Karpas-422 (cell line): ENCODE measurements at places on chromosomes 13 and 19. TPM values are rescaled to one million over a fixed set of nuclear protein-coding genes. Genes with fewer than 3 reads are reported as not detected.

The SLC25A41 gene
- total RNA-seq = 1.4 TPM in 1 of 2 replicates, not detected in the other

DNA sequence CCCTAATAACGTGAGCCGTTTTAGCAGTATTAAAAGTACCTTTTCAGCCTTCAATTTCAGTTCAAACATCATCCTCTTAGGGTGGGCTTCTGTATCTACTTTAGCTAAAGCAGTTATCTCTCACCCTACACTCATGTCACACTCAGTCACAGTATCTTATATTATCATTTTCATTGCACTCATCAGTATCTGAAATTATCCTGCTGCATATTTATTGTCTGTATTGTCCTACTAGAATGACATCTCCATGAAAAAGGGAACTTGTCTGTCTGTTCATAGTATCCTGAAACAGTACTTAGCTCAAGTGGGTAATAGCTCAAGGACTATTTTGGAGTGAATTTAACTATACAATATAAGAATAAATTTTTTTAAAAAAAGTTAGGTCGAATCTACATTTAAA is 19.9 kb upstream of the RFC3 start:
- DNase-seq = peak; percentile 52

DNA sequence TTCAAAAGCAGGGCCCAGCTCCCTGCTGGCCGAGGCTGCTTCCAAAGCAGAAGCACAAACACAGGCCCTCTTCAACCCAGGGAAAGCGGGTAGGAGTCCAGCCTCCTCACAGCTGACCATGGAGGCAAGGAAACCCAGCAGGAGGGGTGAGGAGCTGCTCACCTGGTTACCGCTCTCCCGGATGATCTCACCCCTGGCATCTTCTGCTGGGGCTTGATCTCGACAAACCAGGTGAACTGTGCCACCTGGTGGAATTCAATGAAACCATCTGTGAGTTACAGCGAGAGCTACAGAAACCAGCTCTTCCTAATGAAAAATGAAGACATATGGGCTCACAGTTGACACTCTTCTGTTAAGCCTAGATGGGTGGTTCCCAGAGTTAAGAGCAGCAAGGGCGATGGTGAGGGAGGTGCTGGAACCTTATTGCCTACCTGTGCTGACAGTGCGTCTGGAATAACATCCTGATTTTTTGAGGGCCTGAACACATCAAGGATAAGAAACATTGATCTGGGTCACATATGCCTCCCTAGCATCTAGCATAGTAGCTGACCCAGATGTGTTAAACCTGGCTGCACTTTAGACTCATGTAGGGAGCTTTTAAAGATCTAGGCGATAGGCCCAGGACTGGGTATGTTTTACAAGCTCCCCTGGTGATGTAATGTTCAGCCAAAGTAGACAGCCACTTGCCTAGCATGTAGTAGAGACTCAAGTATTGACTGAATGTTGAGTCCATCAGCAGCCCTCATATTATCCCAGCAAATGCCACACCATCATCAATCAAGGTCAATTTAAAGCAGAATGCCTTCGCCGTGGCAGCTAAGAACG is 6.1 kb downstream of the DHRS12 start:
- DNase-seq = peak; percentile 84

- no peak for DNase-seq
Observed at GRCh38 chr19:54804101-54804500, 691 bp downstream of the KIR2DL4 start.

- peak; percentile 66 for DNase-seq
Observed at GRCh38 chr19:7348587-7349230, at the start of gene ARHGEF18. ARHGEF18 (plus strand) TSS chr19:7348937; CDS start chr19:7362891, 13,954 bp downstream.

DNA sequence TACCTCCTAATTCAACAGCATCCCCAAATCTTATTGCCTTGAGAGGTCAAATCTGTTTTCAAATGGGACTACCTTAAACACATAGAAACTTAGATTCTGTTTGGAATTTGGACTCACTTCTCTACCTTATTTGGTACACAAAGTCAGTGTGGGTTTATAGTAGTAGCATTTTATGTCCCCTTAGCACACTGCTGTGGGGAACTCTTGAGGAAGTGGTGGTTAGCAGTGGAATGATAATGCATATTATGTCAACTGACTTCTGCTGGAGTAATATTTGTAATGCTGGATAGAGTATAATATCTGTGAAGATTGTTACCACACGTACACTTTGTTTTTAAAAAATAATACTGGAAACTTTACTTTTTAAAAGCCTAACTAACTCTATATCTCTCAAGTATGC is 386.3 kb downstream of the NDFIP2 start:
- DNase-seq = no peak

- DNase-seq = no peak
Observed at GRCh38 chr13:30039511-30039911, 189.1 kb upstream of the UBL3 start.

GRCh38 chr19:40284501-40285352 is at the start of gene AKT2:
AKT2 (minus strand) TSS chr19:40285345; CDS start chr19:40265267, 20,078 bp downstream.
- peak; percentile 79 for DNase-seq

The NLRP9 gene
- not detected in 2 replicates for total RNA-seq

DNA sequence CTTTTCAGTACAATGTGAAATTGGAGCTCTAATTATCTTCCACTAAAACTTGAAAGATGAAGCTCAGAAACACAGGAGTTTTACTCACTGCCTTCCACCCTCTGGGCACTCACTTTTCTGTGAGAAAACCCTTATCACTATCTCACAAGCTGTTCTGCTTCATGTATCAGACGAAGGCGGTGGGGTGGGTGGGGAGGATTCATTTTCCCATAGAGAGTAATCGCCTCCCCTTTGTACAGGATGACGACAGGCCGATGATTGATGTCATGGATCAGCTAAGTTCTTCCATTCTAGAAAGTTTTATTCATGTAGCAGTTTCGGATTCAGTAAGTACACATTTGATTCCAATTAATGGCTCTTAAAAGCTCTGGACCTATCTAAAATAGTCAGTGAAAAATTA is 139.9 kb downstream of the ZAR1L start:
- no peak for DNase-seq

DNA sequence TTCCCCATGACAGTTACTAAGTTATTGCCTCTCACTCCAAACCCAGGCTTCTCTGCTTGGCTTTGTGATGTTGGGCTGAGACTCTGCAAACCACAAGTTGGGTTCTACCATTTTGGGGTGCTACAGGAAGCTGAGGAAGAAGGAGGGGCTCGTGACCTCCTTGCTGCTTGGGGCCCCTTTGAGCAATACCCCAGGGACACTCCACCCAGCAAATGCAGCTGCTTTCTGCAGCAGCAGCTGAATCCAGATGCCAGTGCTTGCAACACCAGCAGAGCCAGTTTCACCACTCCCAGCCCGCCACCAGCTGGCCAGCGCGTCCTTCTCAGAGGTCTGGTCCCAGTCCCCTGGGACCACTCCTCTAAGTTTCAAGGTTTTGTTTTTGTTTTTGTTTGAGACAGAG is 22.0 kb upstream of the UBAC2 start:
- peak; percentile 92 for DNase-seq

- peak; percentile 63 for DNase-seq
Observed at GRCh38 chr19:29860492-29860891, 48.7 kb downstream of the CCNE1 start.

DNA sequence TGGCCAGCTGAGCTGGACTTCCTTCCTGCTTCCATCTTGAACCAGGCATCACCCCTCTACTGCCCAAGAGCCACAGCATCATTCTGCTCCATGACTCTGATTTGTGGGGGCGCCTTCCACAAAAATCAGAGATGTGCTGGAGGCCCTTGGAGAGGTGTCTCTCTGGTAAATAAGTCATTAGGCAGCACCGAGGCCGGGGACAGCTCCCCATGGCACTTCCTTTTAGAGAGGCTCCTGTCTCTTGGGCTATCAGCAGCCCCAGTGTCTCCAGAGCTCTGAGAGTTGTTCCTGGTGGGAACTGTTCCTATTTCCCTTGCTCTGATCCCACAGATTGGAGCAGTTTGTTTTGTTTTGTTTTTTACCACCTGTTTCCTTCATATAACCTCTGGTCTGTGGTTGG is 19.9 kb downstream of the NWD1 start:
- peak; percentile 44 for DNase-seq

The RGS9BP gene
- total RNA-seq = 0.87 TPM in 1 of 2 replicates, not detected in the other

The COX6B2 gene
- total RNA-seq = not detected in 2 replicates

GRCh38 chr13:25943081-25943480 is 108.7 kb downstream of the SHISA2 start:
- peak; percentile 67 for DNase-seq

The MYO1F gene
- not detected in 2 replicates for total RNA-seq

DNA sequence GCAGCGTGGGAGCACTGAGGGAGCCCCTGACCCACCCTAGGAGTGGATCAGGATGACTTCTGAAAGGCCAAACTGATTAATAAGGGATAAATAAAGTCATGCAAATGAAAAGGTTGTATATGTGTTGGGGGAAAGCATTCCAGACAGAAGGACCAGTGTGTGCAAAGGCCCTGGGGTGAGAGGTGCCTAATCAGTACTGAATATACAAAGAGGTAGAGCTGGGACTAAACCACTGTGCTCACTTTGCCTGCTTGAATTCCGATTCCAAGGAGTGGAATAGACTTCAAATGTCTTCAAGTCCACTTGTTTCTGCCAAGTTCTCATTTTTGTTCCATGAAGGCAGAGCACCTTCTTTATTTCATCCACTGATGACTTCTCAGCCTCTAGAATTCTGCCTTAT is 32.6 kb upstream of the ADGRE1 start:
- no peak for DNase-seq

- DNase-seq = no peak
Observed at GRCh38 chr19:38072776-38073750, 151.0 kb downstream of the DPF1 start.

- no peak for DNase-seq
Observed at GRCh38 chr13:30934803-30935202, 2.3 kb downstream of the TEX26 start.

- DNase-seq = no peak
Observed at GRCh38 chr19:33653684-33654083, 31.9 kb downstream of the CHST8 start.

The MISP gene
- total RNA-seq = not detected in 2 replicates
